ENCODE measurements at places on chromosomes 1 and 21.

GRCh38 chr1:175560192-175560591 lies 183.2 kb downstream of the TNR start:
- DNase-seq: no peak

- no peak for DNase-seq
These were observed 11.2 kb upstream of the C2CD2 start for GRCh38 chr21:41965045-41965444.

GRCh38 chr1:84996846-84997666 lies at the start of gene MCOLN2:
Gene MCOLN2 (minus strand): TSS chr1:84997113. CDS start chr1:84996872, 241 bp downstream.
- peak; percentile 51 for DNase-seq

DNA sequence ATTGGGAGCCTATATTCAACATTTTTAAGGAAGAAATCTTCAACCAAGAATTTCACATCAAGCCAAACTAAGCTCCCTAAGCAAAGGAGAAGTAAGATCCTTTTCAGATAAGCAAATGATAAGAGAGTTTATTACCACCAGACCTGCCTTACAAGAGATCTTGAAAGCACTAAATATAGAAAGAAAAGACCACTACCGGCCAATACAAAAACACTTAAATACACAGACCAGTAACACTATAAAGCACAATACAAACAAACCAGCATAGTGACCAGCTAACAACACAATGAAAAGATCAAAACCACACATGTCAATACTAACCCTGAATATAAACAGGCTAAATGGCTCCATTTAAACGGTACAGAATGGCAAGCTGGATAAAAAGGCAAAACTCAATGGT lies 165.4 kb downstream of the MRPL39 start:
- DNase-seq: no peak

DNA sequence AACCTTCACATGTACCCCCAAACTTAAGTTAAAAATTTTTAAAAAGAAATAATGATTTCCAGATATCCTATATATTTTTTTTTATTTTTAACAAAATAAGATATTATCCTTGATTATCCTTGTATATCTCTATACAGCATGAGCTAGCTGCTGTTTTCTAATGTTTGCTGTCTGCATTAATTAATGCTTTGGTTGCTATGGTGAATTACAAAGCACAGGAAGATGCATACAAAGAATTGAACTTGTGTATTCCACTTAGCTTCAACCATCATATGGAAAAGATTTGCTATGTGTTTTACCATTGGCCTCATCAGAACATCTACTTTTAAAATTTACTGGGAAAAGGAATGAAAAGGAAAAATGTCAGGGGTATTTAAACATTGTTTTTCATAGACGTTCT lies 35.4 kb downstream of the VPS45 start:
- DNase-seq: no peak

DNA sequence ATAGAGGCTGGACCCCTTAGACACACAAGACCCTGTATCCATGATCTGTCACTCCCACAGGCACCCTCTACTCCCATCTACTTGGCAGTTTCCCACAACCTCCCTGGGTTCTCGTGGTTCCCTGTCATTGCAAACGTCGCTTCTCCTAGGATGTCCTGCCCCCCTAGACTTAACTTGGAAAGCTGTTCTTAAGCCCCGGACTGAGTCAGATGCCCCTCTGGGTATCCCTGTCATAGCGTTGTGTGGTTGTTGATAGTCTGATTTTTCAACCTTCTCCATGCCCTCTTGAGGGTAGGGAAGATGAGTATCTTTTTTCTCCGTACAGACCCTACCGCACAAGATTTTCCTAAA lies 11.8 kb downstream of the RCC1 start:
- no peak for DNase-seq

- DNase-seq: no peak
These were observed 120.7 kb downstream of the MAP3K21 start for GRCh38 chr1:233448109-233448689.

- DNase-seq: peak; percentile 32
These were observed 610 bp downstream of the SCYL3 start for GRCh38 chr1:169892927-169893644.

- no peak for DNase-seq
These were observed 88.1 kb downstream of the OBSCN start for GRCh38 chr1:228295981-228296380.

- peak; percentile 4 for DNase-seq
These were observed 146.9 kb downstream of the MIS18A start for GRCh38 chr21:32131960-32132359.

DNA sequence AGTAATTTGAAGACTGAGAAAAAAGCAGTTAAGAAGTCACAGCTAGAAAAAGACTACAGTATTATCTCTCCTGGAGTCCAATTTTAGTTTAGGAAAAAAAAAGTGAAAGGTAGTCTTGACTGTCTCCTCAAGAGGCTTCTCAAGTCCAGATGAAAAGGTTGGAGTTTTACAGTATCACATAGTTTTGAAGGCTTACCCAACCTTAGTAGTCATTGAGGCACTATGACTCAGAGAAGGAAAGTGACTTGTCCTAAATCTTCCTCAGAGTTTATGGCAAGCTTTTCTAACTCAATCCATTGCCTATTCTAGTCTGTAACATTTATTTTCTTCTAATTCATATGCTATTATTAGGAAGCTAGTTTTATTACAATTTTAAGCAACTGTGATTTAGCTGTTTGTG lies 174.9 kb downstream of the DPYD start:
- DNase-seq: peak; percentile 43

DNA sequence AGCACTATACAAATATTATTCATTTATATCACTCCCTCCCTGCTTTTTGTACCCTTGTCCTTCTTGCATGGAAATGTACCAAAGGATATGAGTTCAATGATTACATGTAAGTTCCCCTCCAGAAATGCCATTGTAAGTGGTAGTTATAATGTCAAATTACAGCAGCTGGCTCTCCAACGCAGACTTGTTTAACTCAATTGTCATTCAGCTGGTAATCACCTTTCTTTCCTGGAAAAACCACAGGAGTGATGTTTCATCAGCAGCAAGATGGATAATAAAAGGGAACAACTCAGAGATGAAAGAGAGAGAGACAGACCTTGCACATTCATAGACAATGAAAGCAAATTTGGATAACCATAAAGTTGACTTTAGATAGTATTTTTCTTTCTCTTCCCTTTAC lies 578.6 kb upstream of the PBX1 start:
- DNase-seq: no peak

GRCh38 chr1:116682641-116683221 lies 15.2 kb upstream of the IGSF3 start:
- no peak for DNase-seq

GRCh38 chr1:238451781-238452310 lies 561.1 kb upstream of the ZP4 start:
- no peak for DNase-seq
